Glutamatergic neuron (in vitro differentiated cells): ENCODE measurements at places on chromosomes 4 and X.

DNA sequence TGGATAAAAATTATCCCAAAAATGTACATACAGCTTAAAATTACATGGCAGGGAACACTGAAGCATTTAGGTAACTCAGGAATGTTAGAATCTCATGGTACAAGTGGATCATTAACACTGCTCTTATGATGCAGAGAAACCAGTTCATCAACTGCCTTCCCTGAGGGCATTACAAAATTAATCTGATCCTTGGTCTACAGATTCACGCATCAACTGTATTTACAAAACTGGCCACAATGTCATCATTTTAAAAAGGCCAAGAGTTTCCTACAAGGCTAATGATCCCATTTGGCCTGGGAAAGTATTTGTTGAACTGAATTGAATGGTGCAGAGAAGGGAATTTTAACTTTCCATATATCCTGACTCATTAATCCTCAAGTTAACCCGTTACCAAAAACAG, 84.6 kb downstream of the TSPAN5 start:
- DNase-seq, result no peak

DNA sequence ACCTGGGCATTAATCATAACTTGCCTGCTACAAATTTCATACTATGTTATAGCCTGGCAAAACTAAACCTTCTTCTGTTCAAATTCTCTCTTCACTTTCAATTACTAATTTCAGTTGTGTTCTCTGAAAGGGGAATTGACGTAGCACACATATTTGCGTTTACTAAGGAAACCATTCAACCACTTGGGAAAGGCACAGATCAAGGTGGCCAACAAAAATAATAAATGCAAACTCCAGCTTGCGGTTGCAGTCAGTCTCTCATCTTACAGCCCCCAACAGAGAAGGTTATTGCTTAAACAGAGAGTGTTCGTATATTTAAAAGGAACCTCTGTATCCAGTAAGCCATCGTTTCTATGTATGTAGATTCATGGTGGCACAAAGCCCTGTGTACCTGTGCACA, 4.0 kb downstream of the SRPX start:
- no peak for DNase-seq

- no peak for DNase-seq
These were observed 51.9 kb upstream of the TAPT1 start for GRCh38 chr4:16278178-16278577.

GRCh38 chr4:157280673-157281072, 60.1 kb downstream of the GRIA2 start:
- no peak for DNase-seq

DNA sequence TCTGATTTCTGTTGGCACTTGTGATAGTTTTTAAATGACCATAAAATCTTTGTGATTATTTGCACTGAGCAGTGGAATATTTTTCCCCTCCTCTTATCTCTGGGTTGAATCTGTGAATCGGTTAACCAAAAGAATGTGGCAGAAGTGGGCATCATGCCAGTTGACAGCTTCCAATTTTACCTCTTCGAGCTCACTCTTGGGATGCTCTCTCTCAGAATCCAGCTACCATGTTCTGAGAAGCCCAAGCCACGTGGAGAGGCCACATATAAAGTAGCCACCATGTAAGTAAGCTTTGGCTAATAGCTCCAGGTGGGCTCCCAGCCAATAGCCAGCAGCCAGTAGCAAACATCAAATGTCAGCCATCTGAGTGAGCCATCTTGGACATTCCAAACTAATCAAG, 12.9 kb upstream of the WDR19 start:
- no peak for DNase-seq

DNA sequence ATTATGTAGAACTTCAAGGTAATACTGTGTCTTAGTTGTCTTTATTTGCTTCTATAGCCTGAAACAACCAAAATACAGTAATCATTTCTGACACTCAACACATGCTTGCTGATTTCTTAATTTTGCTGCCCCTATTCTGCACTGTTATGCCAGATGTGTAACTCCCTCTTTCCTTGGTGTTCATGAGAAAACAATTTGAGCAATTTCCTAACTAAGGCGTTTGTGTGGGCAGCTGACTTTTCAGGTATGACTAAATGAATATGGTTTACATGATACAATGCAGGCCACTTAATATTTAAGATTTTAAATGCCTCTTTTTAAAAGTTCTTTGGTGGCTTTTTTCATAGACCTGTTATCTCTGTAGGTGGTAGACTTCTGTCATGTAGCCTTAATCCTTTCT, 46.1 kb upstream of the CENPE start:
- no peak for DNase-seq

- DNase-seq, result peak; percentile 38
These were observed 15.0 kb downstream of the BRCC3 start for GRCh38 chrX:155086202-155086840.

GRCh38 chr4:184282251-184282713, 64.6 kb upstream of the ENPP6 start:
- DNase-seq, result no peak

GRCh38 chr4:80360084-80360483, 24.6 kb downstream of the CFAP299 start:
- DNase-seq, result no peak

- DNase-seq, result no peak
These were observed 11.7 kb upstream of the TENM3 start for GRCh38 chr4:182231496-182231895.

DNA sequence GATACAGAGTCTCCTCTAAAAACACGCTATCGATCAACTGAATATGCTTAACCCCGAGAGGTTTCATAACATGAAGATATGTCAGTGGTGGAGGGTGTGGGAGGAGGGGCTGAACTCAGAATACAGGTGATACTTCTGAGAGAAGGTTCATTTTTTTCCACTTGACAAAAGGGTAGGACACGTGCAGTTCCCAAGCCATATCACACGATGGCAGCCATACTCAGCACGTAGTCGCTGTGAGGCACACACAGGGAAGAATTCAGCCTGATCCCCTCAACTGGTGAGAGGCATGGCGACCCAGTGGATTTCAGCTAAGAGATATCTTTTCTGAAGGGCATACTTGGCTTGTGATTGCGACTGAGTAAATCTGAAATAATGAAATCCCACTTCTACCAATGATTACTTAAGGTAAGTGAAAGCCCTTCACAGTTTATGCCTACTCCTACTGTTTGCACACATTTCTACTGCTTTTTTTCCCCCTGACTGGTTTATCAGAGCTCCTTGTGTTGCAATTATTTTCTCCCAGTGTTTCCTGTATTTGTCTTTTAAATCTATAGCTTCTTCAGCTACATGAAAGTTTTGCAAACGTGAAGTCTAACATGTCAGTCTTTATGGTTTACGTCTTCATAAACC, 133.1 kb downstream of the CORIN start:
- DNase-seq, result peak; percentile 52

- no peak for DNase-seq
These were observed 46.3 kb upstream of the ARHGEF6 start for GRCh38 chrX:136827026-136827425.

DNA sequence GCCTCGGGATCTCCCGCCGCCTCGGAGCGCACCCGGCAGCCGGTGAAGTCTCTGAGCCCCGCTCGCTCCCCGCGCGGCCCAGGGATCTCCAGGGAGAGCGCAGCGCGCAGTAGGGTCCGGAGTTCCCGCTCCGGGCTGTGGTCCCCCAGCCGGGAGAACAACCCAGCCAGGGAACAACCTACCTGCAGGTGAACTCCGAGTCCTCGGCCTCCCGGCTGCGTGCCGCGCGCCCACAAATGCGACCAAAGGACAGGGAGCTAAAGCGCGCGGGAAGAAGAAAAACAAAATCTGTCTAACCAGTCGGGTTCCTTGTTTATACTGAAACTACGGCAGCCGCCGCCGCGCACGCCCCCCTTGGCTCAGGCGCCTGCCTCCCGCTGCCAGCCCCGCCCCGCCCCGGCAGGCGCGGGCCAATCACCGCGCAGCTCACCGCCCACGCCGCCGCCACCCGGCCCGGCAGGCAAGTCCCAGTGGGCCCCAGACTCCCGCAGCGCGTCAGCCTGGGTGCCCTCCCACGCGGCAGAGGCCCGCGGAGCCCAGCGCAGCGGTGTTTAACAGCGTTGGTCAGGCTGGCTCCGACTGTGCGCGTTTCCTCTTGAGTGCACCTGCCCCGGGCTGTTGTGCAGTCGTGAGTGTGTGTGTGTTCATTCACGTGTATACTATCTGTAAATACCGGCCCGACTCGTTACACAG, at the start of gene RASGEF1B:
Gene RASGEF1B, minus strand, starts transcription at position 320 of the 693 bp plus-strand sequence. CDS start 12,399 bp downstream, outside the sequence.
- DNase-seq, result peak; percentile 84

DNA sequence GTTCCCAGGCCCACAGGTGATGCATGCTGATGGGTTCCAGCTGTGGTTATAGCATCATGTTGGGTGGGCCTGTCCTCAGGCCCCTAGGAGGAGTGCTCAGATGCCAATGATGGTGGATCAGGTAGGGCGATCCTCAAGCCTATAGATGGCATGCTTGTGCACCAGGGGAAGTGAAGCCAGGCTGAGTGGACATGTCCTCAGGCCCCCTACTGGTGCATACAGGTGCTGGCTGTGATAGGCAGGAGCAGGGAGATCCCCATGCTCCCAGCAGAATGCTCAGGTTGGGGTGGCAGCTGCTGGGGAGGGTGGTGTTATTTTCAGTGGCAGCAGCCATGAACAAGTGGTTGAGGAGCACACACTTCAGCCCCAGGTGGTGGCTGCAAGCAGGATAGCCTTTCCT, 96.0 kb downstream of the SMARCA1 start:
- DNase-seq, result no peak

- no peak for DNase-seq
These were observed 2.9 kb upstream of the AFP start for GRCh38 chr4:73433140-73433539.

DNA sequence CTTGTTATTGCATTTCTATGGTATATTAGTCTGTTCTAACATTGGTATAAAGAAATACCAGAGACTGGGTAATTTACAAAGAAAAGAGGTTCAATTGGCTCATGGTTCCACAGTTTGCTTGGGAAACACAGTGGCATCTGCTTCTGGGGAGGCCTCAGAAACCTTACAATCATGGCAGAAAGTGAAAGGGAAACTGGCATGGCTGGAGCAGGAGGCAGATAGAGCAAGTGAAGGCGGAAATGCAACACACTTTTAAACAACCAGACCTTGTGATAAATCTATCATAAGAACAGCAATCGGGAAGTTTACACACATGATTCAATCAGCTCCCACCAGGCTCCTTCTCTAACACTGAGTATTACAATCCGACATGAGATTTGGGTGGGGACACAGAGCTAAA, 346.6 kb upstream of the GNPDA2 start:
- no peak for DNase-seq

DNA sequence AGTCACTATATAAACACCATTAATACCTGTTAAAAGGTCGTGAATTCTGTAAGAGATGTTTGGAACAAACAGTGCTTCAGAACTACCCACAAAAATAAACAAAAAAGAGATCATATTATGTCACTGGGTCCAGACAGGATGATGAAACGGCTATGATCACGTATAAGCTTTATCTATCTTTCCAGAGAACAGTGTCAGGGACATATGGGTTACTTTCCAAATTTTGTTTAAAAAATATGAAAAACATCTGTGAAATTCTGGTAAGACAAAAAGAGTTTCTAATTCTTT, 90.0 kb downstream of the SORBS2 start:
- DNase-seq, result no peak

GRCh38 chrX:110133735-110134370, 130.9 kb downstream of the TMEM164 start:
- no peak for DNase-seq

DNA sequence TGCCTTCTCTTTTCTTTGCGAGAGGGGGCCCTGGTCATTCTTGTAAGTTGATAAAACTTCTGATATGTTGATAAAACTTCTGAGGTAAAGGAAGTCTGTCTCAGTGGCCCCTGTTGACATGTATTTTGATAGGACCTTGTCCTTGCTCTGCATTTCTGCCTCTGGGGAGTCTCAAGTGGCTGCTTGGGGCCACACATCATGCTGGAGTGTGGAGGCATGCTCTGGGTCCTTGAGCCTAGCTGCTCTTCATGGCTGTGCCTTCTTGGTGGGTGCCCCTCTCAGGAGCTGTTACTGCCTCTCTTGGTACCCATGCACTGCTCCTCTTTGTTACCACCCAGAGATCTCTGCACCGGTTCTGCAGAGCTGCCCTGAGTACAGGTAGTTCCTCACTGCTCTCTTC, 14.2 kb downstream of the NSD2 start:
- DNase-seq, result no peak

DNA sequence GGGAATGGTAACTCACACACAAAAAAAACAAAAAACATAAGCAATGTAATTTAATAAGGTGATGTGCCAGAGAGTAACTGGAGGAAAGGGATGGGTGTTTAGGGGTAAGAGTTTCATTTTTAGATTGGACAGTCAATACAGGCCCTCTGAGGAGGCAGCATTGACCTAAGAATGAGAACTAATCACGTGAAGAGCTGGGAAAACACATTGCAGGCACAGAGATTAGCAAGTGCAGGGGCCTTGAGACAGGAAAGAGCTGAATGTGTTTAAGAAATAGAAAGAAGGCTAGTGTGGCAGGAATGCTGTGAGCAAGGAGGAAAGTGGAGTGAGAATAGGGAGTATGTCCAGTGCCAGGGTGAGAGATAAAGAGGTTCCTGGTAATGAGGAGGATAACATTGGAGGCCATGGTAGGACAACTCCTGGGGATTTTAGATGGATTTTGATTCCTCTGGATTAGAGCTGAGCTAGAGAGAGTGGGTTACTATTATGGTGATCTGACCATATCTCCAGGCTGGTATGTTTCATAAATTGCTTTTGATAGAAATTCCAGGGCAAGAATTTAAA, 17.6 kb downstream of the PDLIM5 start:
- no peak for DNase-seq

GRCh38 chr4:99410075-99410474, 25.1 kb downstream of the ADH7 start:
- no peak for DNase-seq

- DNase-seq, result no peak
These were observed 134.7 kb upstream of the SPANXN4 start for GRCh38 chrX:142891046-142891445.

GRCh38 chr4:1487106-1487505, 80.9 kb upstream of the NKX1-1 start:
- no peak for DNase-seq

- no peak for DNase-seq
These were observed 211.7 kb downstream of the FAT4 start for GRCh38 chr4:125526420-125526819.

GRCh38 chrX:32893751-32894150, 317.6 kb downstream of the DMD start:
- no peak for DNase-seq

GRCh38 chrX:140711894-140712293, 2.3 kb downstream of the LINC00632 start:
- no peak for DNase-seq

DNA sequence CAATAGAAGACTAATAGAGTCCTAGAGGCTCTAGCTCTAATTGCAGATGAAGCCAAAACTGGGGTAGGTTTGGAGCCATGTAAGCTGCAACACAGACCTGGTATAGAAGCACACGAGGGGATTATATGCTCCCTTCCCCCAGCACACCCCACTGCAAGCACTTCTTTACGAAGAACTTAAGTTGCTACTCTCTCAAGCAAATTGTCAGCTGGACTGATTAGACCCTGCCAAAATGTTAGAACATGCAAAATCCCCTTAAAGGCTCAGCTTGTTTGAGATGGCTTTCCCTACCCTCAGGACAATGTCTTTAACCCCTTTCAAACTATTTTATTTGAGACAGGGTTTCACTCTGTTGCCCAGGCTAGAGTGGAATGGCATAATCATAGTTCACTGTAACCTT, 4.7 kb upstream of the KIAA1210 start:
- no peak for DNase-seq
